Activated T-cell treated with anti-CD3 and anti-CD28 coated beads, Interleukin-2, amount 50 U/mL, for 48 hours (primary cell): ENCODE measurements at places on chromosomes 4 and X.

DNA sequence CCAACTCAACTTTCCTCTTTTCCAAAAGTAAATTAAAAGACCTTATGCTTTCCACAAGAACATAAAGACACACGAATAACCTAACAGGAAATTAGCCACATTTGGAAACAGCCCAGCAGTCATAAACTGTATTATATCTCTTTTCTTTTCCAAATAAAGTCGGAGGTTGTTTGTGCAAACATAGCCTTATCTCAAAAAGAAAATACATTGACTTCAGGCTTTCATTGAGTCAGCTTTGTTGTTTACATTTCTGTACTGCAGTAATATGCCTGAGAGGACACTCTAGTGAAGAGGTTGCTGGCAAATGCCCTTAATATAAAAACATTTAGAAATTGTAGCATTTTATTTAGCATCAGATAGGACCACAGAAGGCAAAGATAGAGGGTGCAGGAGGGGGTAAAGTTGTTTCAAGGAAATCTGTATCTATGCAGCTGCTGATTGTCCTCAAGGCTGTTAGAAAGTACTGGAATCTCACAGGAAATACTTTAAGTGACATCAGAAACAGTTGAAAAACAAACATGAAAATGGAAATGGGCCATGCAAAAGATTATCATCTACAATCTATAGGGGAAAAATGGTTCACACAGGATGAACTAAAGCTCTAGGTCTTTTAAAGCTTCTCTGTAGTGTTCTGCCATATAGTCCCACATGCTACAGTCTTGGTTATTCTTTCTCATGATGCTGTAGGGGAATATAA lies 14.5 kb downstream of the LNX1 start:
- DNase-seq, result no peak

DNA sequence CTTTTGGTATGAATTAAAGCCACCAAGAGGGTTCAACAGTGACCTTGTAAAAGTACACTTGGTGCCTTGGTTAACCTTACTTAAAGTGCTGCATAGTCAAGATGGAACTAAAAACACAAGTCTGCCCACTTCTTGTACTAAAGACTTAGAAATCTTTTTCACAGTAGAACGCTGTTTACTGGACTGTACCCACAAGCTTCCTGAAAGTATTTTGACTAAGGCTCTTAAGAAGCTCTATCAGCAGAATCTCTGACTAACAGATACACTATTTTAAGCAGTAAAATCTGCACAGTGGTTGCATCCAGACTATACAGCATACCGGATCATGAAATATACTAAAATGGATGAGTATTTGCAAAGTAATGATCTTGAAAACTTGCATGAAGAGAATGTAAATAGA lies 7.2 kb downstream of the RAB28 start:
- DNase-seq, result no peak

DNA sequence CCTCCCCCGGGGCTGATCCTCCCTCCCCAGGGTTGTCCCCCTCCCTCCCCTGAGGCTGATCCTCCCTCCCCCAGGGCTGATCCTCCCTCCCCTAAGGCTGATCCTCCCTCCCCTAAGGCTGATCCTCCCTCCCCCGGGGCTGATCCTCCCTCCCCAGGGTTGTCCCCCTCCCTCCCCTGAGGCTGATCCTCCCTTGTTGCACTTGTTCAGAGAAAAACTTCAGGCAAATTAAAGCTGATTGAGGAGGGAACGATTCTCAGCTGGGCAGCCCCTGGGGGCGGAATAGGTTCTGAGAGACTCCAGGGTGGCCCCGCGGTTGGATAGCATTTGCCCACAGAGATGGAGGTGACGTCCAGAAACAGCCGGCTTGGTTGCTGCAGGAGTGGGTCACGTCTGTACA lies 110.7 kb upstream of the ADRA2C start:
- no peak for DNase-seq

DNA sequence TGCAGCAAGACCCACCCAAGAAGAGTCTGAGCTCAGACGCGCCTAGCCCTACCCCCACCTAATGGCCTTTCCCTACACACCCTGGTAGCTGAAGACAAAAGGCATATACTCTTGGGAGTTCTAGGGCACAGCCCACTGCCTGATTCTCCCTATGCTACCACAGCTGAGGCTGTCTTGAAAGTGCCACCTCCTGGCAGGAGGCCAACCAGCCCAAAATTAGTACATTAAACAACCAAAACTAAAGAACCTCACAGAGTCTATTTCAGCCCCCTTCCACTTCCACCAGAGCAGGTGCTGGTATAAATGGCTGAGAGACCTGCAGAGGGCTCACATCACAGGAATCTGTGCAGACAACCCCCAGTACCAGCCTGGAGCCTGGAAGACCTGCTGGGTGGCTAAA lies 119.1 kb downstream of the HMGN5 start:
- no peak for DNase-seq

DNA sequence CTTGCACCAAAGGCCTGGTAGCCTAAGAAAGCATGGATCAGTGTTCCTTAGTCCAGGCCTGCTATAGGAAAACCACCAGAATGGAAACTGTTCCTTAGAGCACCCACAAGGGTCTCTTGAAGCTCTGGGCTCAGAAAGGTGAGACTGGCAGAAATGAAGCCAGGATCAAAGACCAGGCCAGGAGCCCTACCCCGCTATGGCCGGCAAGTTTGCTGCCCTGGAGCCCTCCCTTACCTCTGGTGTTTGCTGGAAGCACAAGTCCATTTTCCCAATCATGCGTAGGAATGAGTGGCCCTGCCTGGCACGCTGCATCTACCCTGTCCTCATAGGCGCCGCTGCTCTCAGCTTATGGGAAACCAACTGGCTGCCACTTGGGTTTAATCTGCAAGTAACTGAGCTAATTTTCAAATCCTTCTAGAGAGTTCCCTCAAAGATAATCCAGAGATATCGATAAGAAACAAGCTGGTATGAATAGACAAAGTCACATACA lies 37.4 kb downstream of the BCOR start:
- no peak for DNase-seq

- no peak for DNase-seq
These were observed 276.8 kb upstream of the TET2 start for GRCh38 chr4:104869831-104870230.

DNA sequence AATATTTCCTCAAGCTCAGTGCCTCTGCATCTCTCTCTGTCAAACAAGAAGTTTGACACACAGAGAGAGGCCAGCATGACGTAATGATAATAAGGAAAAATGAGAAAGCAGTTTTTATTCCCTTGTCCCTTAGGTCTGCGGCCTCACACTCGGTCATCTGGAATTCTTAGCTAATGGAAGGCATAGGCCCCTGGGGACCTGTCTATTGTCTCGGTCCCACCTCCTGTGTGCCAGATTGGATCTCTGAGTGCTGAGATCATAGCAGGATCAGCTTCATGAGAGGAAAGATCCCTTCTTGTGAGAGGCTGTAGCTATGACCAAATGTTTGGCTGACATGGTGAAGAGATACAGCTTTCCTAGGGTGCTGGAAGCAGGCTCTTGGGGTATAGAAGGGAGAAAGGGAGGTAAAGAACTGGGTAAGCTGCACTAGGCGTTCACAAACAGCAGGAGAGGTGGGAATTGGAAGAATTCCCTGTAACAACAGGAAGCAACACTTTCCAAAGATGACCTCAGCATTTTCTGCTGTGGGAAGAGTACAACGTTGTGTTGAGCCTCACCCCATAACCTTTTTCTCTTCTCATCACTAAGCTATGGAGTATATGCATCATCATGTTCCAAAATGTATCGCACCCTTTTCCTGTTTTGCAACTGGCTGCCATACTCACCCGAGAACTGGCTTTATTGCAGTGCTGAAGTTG lies 20.2 kb downstream of the TMEM31 start:
- no peak for DNase-seq

DNA sequence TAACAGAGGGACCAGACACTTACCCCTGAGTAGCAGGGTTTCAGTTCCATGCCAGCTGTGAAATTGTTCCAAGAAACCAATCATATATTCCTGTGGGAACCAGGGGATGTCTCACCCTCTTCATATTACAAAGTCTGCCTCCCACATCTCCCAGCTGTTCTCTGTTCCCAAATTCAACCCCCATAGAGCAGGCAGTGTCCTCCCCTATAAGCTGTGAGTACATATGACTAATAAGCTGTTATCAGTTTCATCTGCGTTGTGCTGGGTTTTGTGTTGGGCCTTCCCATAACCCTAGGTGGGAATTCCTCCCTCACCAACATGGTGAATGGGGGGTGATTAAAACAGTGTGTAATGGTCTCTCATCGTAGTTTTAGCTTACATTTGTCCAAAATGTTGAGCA lies 41.0 kb downstream of the CEP44 start:
- DNase-seq, result no peak

DNA sequence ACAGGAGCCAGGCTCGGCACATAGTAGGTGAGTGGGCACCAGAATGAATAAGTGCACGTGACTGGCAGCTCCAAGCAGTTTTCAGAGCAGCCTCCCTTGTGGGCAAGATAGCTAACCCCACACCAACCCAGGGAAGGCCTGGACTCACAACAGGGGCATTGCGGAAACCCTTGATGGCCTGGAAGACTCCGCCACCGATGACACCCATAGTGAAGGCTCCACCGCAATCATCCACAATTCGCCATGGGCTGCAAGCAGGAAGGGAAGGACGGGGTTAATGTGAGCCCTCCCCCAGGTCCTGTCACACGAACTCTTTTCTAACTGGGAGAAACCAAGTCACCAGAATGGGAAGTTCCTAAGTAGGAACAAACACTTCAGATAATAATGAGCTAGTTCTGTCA lies 957 bp downstream of the TIMM17B start:
- DNase-seq, result no peak

DNA sequence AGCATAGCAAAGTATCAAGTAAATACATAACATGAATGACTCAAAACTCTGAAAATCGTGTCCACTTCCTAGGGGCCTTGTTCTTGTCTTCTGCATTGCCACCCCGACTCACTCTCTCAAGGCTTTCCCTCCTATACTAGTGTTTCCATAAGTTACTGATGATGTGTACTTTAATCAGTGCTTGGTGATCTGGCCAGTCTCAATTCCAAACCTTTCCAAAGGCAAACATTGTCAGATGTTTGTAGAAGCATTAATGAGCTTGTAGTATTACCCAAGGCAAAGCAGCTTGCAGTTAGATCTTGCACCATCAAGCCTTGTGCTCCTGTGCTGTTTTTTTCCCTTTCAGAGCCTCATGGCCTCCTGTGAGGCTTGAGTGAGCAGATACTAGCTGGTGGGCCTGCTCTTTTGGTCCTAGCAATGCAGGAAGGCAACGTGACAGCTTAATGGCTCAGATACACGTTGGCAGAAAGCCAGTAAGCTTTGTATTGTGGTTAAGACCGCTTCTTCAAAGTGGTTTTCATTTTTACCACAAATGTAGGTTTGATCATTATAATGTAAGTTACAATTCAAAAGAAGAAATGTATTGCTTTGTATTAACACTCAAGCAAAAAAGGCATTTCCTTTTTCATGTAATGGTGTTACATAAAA lies 51.8 kb downstream of the RBPJ start:
- DNase-seq, result peak; percentile 41

- no peak for DNase-seq
These were observed 374.6 kb downstream of the RAB28 start for GRCh38 chr4:13109536-13109935.

DNA sequence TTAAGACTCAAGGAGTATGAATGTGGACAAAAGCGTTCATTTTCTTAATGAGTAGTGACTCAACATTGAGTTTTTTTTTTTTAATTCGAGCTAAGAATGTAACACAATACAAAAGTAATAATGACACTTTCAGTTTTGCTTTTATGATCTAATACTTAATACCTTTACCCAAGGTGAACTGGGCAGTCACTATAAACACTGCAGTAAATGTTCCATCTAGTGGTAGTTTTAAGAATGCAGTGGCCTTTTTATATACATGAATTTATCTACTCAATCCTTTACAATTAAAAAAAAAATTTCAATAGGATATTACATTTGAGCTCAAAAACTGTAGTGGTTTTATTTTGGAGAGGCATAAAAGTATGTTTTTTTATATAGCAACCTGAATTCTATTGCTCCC lies 33.9 kb downstream of the PDK3 start:
- DNase-seq, result no peak

GRCh38 chrX:2577844-2578466 lies 77.2 kb upstream of the DHRSX start:
- DNase-seq, result peak; percentile 24

DNA sequence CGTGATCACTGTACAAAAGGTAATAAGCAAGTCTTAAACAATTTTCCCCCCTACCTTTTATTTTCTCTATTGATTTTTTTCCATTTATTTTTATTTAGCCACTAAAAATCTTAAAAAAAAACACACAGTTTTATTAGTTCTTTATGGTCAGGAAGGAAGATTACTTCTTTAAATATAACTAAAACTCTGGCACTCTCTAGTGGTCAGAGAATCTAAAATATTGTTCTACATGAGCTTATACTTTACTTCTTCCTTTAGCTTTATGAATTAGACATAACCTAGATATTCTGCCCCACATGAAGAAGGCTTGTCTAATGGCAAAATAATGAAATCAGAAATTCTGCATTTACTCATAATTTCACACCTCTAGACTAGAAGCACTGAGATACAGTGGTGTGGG lies 135.2 kb downstream of the PDE5A start:
- DNase-seq, result no peak

- no peak for DNase-seq
These were observed 64.4 kb upstream of the ENPEP start for GRCh38 chr4:110411574-110412011.

- DNase-seq, result no peak
These were observed 349.7 kb upstream of the NOCT start for GRCh38 chr4:138665851-138666250.

DNA sequence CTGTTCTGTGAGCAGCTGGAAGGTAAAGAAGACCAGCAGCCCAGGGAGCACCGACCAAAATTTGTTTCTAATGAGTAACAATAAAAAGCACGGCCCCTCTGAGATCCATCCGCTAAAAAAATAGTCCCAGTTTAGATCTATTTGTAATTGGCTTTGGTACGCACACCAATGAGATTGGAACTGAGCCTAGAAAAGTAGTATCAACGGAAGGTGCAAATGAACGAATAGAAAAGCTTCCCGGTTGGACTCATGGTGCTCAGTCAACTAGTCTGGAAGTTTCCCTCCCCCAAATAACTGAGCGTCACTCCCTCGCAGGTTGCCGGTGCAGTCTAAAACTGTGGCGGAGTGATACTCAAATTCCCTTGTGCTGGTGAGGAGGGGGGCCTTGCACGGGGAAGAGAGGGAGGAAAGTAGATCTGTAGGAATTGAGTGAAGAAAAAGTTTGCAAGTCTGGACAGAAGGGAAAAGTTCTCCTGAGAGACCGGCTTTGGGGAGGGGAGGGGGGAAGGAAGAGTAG lies at the start of gene COL4A5:
Gene COL4A5, plus strand, starts transcription at position 413 of the 517 bp plus-strand sequence. CDS start 288 bp downstream, outside the sequence.
- DNase-seq, result no peak

- no peak for DNase-seq
These were observed 16.0 kb upstream of the HPGD start for GRCh38 chr4:174538123-174538875.
